ENCODE measurements at places on chromosomes 16 and 17. TPM values are rescaled to one million over a fixed set of nuclear protein-coding genes. Genes with fewer than 3 reads are reported as not detected.

GRCh38 chr16:58843675-58844074 lies 109.6 kb upstream of the GOT2 start:
- DNase-seq: no peak

DNA sequence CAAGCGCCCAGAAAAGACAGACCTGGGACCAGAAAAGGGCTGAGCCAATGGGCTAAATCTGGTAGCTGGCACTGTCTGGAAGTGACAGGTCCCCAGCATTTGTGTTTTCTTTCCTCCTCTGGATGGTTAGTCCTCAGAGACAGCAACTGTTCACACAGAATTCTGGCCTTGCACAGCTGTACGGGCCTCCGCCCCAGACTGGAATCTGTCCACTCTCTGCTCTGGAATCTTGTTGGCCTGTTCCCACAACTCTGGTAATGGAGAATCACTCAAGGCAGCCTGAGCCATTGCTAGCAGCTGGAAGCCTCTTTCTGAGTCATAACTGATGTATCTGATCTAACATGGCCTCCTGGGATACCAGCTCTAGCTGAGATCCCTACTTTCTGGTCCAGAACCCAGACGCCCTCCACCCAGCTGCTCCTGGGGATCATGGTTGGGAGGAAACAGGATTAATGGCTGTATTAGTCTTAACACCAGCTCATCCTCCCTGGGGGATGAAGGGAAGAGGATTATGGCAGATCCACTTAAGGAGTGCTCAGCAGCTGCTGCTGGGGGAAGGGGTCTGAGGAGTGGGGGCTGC lies 9.1 kb downstream of the ZNF668 start:
- DNase-seq: no peak

DNA sequence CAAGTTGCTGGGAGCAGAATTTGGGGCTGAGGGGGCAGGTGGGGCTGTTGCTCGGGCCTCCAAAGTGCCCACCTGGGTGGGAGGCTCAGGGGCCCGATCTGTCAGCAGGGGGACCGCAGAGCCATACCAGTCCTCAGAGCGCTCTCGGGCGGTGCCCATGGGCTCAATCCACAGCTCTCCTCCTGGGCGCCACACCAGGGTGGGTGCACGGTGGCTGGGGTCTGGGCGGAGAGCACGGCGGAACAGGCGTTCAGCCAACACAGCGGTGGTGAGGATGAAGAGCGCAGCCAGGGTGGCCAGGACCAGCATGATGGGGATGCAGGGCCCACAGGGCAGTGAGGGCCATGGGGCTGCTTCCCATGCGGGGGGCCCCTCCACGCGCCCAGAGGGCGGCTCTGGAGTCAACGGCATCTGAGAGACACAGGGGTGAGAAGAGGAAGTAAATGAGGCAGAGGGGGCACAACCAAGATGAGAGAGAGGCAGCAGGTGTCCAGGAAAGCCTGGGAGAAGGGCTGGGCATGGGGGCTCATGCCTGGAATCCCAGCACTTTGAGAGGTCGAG lies 1.2 kb downstream of the C16orf54 start:
- no peak for DNase-seq

GRCh38 chr16:24978370-24978914 lies 36.7 kb downstream of the ARHGAP17 start:
- DNase-seq: no peak

GRCh38 chr17:27756467-27757371 lies 43.6 kb downstream of the NOS2 start:
- no peak for DNase-seq

- DNase-seq: peak; percentile 51
Measured at GRCh38 chr17:78040440-78041385, 82.2 kb downstream of the TNRC6C start.

DNA sequence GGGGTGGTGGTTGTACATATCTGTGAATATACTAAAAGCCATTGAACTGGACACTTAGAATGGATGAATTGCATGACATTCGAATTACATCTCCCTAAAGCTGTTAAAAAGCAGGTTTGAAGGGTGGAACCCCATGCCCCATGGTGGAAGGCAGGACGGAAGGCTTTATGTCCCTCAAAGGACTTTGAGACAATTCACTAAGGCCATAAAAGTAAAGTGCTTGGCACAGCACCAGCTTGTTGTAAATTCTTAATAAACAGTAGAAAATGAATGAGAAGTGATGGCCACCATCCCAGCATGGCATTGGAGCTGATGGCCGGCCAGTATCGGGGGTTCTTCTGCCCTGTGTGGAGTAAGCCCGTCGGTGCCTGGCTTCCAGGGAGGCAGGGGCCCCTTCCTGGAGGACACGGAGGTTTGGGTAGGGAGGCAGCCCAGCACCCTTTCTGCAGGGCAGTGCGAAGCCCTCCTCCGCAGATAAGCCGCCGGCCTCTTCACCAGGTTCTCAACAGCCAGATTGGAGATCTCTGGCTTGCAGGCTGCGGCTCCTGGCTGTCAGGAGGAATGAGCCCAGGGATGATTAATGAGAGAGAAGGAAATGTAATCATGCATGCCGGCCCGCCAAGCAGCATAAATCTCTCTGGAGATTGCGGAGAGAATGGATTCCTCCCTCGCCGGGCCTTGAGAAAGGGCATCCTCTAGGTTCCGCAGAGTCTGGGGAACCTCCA lies 346.9 kb downstream of the FOXL1 start:
- peak; percentile 49 for DNase-seq

DNA sequence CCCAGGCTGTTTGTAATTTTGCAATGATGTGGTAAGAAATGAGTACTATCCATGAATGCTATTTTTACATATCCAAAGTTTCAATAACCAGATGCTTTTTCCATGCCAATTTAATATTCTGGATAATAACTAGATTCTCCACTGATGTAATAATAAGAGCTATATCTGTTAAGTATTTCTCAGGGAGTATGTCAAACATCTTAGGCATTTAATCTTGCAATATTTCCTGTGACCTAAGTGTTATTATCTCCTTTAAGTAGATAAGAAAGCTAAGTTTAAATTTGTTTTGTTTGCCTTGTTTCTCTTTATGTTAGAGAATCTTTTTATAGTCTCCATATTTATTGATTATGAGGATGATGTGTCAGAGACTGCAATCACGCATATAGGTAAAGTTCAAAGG lies 32.3 kb upstream of the HS3ST3A1 start:
- DNase-seq: no peak

DNA sequence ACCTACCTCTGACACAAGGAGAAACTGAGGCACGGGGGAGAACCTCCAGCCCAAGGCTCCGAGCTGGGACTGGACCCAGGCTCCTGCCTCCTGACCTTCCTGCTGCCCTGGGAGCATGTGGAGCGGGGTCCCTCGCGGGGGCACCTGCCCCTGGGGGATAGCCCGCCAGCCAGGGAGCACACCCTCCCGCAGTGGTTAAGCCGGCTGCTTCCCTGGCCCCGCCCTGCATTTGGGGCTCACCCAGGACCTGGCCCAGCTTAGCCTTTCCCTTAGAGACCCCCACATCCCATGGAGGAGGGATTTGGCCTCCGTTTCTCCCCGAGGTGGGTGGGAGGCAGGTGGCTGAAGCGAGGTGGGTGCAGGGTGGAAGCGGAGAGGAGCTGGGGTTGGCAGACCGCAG lies 1.8 kb upstream of the CDH15 start:
- DNase-seq: no peak

DNA sequence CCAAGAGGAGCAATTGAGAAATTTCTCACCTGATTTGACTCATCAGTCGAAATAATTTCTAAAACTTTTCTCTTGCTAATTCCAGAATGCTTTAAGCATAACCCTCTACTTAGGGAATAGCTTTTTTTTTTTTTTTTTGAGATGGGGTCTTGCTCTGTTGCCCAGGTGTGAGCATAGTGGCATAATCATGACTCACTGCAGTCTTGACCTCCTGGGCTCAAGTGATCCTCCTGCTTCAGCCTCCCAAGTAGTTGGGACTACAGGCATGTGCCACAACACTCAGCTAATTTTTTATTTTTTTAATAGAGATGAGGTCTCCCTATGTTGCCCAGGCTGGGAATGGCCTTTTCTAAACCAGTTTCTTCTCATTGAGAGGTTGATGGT lies 13.7 kb upstream of the NFATC3 start:
- DNase-seq: no peak

DNA sequence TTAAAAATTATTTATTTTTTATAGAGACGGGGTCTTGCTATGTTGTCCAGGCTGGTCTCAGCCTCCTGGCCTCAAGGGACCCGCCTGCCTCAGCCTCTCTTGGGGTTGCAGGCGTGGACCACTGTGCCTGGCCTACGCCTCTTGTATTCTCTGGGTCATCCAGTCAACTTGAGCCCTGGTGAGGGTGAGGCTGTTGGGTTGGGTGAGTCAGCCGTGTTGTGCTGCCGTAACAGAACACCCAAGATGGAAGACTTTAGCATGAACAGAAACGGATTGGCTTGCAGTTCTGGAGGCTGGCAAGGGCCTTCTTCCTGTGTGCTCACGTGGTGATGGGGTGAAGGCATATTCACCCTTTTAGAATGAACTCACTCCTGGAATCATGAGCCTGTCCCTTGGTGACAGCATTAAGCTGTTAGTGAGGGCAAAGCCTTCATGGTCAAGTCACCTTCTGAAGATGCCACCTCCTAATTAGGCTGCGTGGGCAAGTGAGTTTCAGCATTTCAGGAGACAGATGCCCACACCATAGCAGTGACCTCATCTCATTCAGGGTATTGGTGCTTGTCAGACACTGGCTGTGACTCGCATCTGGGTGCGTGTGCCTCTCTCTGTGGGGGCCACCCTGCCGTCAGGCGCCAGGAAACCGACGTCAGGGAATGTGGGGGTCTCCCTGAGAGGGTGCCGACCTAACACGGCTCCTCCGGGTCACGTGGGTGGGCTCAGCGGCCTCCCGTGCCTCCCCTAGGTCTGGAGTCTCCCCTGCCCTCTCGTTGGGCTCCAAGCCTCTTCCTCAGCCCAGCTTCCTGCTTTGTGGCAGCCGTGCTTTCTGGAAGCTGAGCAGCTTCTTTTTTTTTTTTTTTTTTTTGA lies 49.8 kb downstream of the WDR45B start:
- no peak for DNase-seq

DNA sequence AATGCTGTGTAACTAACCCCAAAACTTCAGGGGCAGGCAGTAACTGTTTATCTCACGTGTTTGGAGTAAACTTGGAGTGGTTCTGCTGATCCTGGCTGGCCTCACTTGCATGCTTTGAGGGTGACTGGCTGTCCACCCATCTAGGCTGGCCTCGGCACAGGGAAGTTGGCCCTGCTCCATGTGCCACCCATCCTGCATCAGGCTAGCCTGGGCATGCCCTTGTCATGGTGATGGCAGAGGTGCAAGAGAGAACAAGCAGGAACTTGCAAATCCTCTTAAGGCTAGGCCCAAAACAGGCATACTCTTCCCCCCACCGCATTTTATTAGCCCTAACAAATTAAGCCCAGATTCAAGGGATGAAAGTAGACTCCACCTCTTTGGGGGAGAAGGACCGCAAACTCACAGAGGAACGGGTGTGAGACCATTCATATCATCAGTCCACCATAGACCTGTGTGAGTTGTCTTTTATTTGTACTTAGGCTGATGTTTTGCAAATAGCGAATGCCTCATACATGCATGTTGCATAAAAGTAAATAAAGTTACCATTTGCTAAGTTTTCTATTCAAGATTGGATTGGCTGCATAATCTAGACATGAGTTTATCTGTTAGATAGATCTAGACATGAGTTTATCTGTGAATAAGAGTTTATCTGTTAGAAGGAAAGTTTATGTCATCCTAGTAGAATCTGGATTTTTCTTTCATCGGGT lies 221.0 kb downstream of the CCDC182 start:
- DNase-seq: no peak

- no peak for DNase-seq
Measured at GRCh38 chr16:75494661-75495075, 573 bp downstream of the CHST6 start.

- no peak for DNase-seq
Measured at GRCh38 chr16:87134628-87134995, 182.6 kb downstream of the C16orf95 start.

DNA sequence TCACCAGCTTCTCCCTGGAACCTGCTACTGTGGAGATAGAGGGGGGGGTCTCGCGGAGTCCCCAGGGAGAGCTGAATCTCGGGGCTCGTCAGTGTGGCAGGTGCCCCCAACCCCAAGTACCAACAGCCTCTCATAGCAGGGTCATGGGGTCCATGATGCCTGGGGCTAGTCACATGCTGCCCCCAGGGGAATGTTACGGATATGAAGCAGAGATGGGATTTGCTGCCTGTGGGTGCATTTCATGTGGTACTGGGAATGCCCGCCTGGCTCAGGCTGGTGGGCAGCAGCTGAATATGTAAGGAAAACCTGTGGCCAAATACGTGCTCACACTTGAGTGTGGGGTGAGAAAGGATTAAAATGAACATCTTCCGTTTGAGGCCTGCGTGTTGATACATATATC lies 49.4 kb downstream of the MEAK7 start:
- no peak for DNase-seq

DNA sequence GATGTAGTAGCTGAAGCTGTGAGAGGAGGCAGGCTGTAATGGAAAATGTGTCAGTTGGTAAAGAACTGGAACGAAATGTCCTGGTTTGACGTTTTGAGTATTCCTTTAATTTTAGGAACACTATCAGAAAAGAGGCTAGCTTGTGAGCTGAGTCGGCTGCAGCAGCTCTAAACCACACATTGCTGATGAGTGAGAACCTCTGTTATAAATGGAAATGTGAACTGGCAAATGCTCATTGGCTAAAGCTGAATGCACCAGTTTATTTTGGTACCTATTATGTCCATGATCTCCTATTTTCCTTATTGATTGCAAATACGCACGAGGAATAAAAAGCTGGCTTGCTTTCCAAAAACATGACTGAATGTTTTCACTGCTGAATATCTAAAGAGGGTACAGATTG lies 11.0 kb upstream of the WIPI1 start:
- DNase-seq: no peak

GRCh38 chr17:75512926-75513640 lies 2.3 kb downstream of the CASKIN2 start:
- no peak for DNase-seq

GRCh38 chr17:58334661-58335060 lies 6.1 kb upstream of the TSPOAP1 start:
- no peak for DNase-seq

DNA sequence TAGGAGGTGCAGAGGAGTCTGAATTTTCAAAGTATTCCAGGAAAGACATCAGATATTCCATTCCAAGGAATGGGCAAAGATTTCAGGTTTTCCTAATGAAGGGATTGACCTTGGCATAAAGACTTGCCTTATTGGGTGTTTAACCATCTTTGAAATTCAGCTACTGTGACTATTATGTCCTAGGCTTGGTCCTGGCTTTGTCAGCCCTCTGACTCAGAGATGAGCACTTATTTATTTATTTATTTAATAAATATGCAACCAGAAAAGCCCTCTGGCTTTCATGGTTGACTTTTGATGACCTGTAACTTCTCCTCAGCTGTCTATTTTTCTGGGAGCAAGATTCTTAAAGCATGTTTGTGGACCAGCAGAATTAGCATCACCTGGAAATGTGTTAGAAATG lies 455.1 kb downstream of the KIF2B start:
- DNase-seq: no peak

GRCh38 chr16:73152386-73153125 lies 104.6 kb upstream of the ZFHX3 start:
- DNase-seq: no peak

GRCh38 chr16:73480381-73480780 lies 432.5 kb upstream of the ZFHX3 start:
- DNase-seq: no peak

The CBLN1 gene
- 1.8 TPM for polyA plus RNA-seq

The PRCD gene
- 4.7 TPM for polyA plus RNA-seq

The CLEC19A gene
- polyA plus RNA-seq: not detected

The C16orf96 gene
- 0.18 TPM for polyA plus RNA-seq

The TM4SF5 gene
- polyA plus RNA-seq: 44.0 TPM

The ITGA2B gene
- polyA plus RNA-seq: 1.1 TPM

The KRT40 gene
- 0.07 TPM for polyA plus RNA-seq

The DOC2A gene
- 4.2 TPM for polyA plus RNA-seq
